ENCODE measurements at places on chromosomes 13 and 19. TPM values are rescaled to one million over a fixed set of nuclear protein-coding genes. Genes with fewer than 3 reads are reported as not detected.

VSTM1 gene
- total RNA-seq, result not detected

ZNF486 gene
- total RNA-seq, result 3.4 TPM

ZNF132 gene
- total RNA-seq, result 5.2 TPM

NFIX gene
- 39.6 TPM for total RNA-seq

ENOX1 gene
- 4.4 TPM for total RNA-seq

ZNF99 gene
- not detected for total RNA-seq

KIR3DL1 gene
- not detected for total RNA-seq

ZNF790 gene
- 8.4 TPM for total RNA-seq

FGF21 gene
- total RNA-seq, result not detected

CYP2F1 gene
- not detected for total RNA-seq

ZNF560 gene
- total RNA-seq, result not detected

ERICH4 gene
- not detected for total RNA-seq

Measured in omental fat pad (tissue), 4 donors.